ENCODE measurements at places on chromosomes 7 and 10.

DNA sequence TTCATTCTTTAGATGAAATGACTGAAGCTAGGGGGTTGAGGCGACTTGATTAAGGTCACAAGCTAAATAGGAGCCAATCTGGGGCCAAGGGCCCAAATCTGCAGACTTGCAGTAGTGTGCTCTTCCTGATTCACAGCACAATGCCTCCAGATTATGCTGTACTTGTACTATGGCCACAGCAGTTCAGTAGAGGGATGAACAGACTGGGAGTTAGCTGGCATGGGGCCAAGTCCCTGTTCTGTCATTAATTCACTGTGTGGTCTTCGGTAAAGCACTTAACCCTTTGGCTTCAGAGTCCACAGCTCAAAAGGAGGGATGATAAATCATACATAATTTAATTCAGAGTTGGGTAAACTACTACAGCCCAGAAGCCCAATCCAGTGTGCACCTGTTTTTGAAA lies 196.8 kb downstream of the XPNPEP1 start:
- no peak for DNase-seq

DNA sequence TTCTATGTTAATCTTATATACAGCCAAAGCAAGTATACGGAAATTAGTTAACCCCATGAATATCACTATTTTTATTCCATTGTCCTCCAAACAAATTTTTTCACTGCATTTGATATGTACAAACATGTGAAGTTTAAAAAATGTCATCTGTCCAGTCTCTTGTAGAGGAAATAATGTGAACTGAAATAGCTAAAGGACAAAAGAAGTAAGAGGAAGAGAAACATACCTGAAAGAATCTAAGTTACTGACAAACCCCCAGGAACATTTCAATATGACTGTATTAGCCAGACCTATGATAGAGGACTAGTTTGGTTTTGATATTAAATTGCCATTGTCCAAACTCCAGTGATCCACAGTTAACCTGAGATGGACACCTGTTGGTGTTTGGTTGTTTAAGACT lies 80.6 kb downstream of the NRCAM start:
- no peak for DNase-seq

DNA sequence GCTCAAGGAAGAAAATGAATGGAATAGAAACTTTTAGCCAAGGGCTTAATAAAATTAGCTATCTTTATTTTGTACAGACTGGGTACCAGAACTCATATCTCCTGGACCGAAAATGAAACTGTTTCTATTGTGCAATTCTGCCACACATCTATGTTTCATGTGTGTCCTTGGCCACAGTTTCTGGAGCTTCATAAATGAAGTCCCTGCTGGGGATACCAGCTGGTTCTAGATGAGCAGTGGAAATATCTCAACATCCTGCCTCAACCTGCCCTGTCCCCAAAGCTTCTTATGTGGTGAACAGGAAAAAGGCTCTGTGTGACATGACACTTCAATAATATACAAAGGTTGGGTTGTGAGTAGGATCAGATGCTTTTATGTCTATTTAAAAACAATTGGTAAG lies 310.1 kb upstream of the SORCS1 start:
- no peak for DNase-seq

GRCh38 chr7:101664436-101664835 lies 35.3 kb upstream of the MYL10 start:
- no peak for DNase-seq

- DNase-seq: no peak
Measured at GRCh38 chr7:15686957-15687545, 568 bp upstream of the MEOX2 start.

GRCh38 chr7:102823390-102824119 lies 74.8 kb downstream of the FAM185A start:
- DNase-seq: no peak

DNA sequence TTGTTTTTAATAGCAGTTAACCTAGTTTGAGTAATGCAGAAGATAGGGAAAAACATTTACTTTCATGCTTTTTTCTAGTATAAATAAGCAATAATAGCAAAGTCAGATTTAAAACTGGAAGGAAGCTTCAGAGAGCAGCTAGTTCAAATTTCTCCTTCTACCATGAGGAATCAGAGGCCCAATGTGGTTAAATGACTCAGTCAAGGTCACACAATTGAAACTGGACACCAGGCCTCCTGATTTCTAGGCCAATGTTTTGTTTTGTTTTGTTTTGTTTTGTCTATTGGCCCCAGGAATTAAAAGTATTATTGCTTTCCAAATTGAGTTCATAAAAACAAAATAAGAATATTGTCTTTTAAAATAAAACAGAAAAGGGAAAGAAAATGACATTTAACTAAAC lies 122.3 kb downstream of the TRIL start:
- DNase-seq: no peak

- DNase-seq: no peak
Measured at GRCh38 chr7:69115788-69116187, 482.5 kb upstream of the AUTS2 start.

DNA sequence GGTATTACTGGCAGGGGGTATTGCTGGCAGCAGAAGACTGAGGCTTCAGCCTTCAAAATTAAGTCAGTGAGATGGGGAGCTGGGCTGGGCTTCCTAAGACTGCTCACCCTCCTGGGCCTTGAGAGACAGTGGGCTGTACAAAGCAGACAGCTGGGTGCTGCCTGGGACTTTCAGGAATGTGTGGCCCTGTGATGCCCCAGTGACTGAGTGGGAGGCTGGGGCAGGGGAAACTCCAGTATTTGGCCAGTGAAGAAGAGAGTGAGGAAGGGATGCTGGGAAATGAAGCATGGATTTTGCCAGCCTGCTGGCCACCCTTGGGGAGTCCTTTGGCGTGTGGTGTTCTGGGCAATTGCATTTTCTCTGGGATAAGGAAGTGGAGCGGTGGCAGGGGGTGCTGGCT lies 442 bp downstream of the ANKRD2 start:
- DNase-seq: no peak

GRCh38 chr7:17168416-17168815 lies 130.0 kb upstream of the AHR start:
- DNase-seq: no peak

DNA sequence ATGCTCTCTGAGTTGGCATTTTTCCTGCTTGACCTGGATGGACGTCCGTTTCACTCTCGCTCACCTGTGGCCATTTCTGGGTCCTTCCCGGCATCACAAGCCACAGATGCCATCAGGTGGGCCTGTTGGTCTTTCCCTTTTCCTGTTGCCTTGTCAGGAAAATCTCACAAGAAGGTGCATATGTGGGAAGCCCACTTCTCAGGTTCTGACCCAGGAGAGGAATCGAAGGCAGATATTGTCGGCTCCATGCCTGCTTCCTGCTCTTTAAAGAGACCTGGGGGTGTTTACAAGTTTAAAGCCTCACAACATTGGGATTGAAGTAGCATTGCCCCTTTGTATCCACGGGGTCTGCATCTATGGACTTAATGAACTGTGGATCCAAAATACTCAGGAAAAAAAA lies 357.9 kb downstream of the RPS24 start:
- no peak for DNase-seq

DNA sequence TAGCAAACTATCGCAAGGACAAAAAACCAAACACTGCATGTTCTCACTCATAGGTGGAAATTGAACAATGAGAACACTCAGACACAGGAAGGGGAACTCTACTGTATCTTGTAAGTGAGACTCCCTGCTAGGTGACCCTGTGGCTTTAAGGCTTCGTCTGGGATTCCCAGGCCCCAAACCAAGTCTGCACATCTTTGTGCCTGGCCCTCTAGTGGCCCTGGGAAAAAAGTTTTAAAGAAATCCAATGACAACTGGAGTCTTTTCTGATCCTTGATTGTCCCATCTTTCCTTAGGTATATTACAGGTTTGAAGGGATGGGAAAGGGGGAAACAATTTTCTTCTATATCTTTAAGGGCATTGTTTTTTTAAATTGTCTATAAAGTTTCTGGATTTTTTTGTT lies 10.6 kb upstream of the LIPM start:
- peak; percentile 39 for DNase-seq

DNA sequence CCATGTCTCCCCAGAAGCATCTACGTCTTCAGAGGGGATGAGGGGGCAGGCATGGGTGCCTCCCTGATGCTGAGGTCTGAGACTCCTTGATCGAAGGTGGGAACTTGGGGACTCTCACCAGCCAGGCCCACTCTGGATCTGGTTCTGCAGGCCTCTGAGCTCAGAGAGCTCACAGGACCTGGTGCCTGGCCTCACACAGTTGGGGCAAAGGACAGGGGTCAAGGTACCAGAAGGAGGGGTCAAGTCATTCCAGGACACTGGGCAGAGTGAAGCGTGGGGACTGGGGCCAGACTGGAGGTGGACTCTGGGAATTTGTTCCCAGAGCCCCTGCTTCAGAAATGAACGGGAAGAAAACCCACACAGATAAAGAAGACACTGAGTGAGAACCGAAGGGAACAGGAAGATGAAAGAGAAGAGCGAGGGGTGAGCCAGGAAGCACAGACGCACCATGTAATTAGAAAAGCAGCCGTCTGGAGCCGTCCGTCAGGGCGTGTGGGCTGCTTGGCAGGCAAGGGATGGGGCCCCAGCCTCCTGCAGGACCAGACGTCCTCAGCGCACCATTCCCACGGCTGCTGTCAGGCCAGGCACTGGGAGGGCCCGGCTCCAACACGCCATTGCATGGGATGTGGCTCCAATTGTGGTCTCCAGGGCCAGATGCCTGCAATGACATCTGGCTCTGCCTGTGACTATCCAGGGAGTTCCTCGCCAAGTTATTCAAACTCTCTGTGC lies 47.7 kb downstream of the ZCCHC24 start:
- DNase-seq: no peak

DNA sequence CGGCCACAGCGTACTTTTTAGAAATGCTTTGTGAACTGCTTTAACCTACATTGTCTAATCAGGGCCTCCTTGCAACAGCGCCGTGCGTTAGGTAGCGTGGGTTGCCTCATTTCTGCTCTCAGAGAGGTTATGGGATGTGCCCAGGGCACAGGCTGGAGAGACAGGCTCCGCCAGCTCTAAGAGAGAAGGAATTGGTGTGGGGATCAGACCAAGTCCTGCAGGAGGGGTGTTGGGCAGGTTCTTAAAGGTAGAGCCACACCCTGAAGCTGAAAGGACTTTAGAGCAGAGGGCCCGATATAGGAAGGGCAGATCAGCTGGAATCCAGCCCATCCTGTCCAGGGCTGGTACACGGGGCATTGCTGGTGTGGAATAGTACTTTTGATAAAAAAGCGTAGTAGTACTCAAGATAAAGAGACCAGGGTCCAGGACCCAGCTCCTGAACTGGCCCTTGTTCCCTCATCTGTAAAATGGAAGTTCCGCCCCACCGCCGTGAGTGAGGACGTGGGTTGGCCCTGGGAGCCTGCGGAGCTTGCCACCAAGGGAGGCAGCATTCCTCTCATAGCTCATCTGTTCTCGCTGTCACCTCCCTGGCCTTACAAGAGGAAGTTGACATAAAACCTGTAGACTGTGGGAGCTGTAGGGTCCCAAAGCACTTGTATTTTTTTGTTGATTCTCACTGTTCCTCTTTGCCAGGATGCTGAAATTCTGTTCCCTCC lies 37.2 kb downstream of the TMEM120A start:
- DNase-seq: no peak

- no peak for DNase-seq
Measured at GRCh38 chr7:4240042-4240441, 442.1 kb upstream of the FOXK1 start.

DNA sequence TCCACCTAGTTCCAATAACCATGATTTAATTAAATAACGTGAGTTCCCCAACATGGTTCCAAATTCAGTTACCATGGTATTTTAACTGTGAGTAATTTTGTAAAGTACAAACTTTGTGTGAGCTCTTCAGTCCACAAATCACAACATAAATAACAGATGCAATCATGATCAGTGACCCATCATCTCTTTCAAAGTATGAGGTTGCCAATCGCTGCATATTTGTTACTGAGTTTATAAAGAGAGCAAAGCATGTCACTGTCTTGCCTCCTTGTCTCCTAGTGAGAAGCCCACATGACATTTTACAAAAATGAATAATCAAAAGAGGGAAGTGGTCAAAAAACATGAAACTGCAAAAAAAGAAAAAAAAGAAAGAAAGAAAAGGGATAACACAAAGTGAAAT lies 69.1 kb upstream of the PDSS1 start:
- DNase-seq: no peak

DNA sequence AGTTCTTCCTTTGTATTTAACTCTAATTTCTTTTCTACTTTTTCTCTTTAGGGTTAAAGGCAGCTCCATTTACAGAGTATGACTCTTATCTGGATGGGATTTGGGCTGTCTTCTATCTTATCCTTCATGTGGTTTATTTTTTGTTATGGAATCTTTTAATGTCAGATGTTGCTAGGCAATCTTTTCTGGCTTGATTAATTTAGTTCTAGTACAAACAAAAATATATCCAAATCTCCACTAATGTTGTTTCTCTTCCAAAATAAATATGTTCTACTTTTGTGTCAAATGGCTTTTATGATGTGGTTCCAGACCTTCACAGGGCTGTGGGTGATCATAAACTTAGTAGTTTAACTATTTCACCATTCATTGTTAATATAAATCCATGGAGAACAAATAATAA lies 246.9 kb downstream of the AHR start:
- no peak for DNase-seq

DNA sequence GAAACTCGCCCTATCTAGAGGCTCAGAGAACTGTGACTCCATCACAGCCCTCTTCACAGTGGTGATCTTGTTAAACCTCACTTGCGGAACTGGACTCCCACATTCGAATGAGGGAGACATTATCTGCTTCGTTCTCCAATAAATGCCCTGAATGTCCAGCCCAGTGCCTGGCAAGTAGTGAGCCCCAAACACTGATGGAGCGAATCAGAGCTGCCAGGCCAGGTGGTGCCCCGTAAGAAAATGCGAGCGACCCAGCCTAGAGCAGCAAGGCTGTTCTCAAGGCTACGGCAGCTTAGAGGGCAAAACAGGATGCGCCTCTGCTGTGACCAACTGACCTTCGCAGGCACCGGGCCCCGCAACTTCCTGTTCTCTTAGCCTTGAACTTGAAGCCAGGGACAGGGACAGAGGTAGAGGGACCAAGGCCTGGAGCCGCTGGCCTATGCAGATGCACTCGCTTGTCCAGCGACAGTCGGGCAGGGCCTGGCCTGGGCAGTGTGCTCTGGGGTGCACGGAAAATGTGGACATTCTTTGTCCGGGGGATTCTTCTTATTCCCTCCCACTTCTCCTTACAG lies 217.6 kb downstream of the TCERG1L start:
- no peak for DNase-seq

- DNase-seq: no peak
Measured at GRCh38 chr10:114635797-114636550, 22.1 kb downstream of the ABLIM1 start.

GRCh38 chr7:155020996-155021395 lies 18.1 kb upstream of the PAXIP1 start:
- no peak for DNase-seq

DNA sequence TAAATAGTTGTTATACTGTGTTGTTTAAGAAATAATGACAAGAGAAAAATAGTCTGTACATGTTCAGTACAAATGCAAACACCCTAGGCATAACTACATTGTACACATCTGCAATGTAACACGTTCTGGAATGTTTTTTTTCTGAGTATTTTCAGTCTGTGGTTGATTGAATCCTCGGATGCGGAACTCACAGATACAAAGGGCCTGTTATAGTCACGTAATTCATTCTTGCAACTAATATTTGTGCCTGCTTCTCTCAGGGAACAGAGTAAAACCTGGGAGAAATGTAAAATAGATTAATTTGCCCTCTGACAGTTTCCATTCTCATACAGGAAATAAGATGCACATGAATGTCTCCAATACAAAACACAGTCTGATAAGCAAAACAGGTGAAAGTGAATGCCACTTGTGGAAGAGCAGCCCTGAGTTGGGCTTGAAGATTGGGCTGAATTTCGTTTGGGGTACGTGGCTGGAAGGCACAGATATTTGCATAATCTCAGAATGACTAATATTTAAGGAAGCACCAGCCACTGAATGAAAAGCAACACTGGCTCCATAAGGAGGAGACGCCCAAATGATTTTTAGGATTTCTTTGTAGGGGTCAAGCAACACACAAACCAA lies 19.1 kb downstream of the DENND2A start:
- DNase-seq: no peak

All from hematopoietic multipotent progenitor cell treated with erythropoietin and hydrocortisone succinate and interleukin-3 and kit ligand, for 8 days (in vitro differentiated cells).